Tibial artery (tissue), 4 donors: ENCODE measurements at places on chromosomes 12 and 14.

DNA sequence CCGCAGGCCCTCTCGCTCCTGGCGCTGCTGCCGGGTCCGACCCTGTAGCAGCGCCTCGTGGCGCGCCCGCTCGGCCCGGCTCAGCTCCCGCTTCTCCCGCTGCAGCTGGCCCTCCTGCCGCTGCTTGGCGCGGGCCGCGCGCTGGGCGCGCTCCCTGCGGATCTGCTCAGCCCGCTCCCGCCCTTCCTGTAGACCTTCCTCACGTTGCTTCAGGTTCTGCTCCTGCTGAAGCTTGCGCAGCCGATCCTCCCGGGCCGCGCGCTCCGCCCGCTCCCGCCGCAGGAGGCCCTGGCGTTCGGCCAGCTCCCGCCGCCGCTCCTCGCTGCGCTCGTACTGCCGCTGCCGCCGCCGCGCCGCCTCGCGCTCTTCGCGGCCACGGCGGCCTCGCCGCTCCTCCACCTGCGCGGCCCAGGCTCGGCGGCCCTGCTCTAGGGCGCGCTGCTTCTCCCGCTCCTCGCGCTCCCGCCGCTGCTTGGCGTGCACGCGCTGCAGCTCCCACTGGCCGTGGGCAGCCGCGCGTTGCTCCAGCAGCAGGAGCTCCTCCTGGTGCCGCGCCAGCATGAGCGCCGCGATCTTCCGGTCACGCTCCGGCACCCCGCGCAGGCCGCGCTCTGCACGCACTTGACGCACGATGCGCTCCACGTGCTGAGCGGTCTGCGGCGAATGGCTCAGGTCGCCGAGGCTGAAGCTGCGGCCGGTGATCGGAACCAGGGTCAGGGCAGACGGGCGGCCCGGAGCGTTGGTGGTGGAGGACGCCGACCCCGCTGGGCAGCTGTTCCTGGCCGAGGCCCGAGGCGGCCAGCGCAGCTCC, 2.4 kb downstream of the CCDC177 start:
- peaks cover 97% of the 10 kb centered on the region for H3K27me3 ChIP-seq
- H3K36me3 ChIP-seq, result no peaks in the 10 kb centered on the region
- DNase-seq, result no peak
- no peak overlapping the region for H3K27ac ChIP-seq
- peaks cover 40% of the 10 kb centered on the region for H3K4me1 ChIP-seq
- H3K4me3 ChIP-seq, result peak overlapping the region; percentile 41

GRCh38 chr12:93825931-93826555, 148.9 kb downstream of the CRADD start:
- H3K4me1 ChIP-seq, result peaks cover 42% of the 10 kb centered on the region
- no peak for DNase-seq
- no peaks in the 10 kb centered on the region for H3K36me3 ChIP-seq
- no peak overlapping the region for H3K4me3 ChIP-seq
- no peaks in the 10 kb centered on the region for H3K27me3 ChIP-seq

GRCh38 chr14:20696764-20697163, 8.2 kb downstream of the ANG start:
- H3K27ac ChIP-seq, result no peak overlapping the region
- peaks cover 56% of the 10 kb centered on the region for H3K36me3 ChIP-seq
- H3K4me1 ChIP-seq, result no peaks in the 10 kb centered on the region
- no peaks in the 10 kb centered on the region for H3K27me3 ChIP-seq

DNA sequence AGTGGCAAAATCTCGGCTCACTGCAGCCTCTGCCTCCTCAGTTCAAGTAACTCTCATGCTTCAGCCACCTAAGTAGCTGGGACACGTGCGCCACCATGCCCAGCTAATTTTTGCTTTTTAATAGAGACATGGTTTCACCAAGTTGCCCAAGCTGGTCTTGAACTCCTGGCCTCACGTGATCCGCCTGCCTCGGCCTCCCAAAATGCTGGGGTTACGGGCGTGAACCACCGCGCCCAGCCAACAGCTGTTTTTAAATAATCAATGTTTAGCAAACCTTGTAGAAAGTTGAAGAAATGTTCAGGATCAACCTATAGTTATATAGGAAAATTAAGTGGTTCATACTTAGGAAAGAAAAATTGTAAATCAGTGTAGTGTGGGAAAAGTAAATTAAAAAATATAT, 6.0 kb upstream of the HSP90AA1 start:
- no peak for DNase-seq
- H3K36me3 ChIP-seq, result no peaks in the 10 kb centered on the region
- no peaks in the 10 kb centered on the region for H3K4me1 ChIP-seq
- H3K27me3 ChIP-seq, result no peaks in the 10 kb centered on the region
- no peak overlapping the region for H3K4me3 ChIP-seq
- no peak overlapping the region for H3K27ac ChIP-seq

DNA sequence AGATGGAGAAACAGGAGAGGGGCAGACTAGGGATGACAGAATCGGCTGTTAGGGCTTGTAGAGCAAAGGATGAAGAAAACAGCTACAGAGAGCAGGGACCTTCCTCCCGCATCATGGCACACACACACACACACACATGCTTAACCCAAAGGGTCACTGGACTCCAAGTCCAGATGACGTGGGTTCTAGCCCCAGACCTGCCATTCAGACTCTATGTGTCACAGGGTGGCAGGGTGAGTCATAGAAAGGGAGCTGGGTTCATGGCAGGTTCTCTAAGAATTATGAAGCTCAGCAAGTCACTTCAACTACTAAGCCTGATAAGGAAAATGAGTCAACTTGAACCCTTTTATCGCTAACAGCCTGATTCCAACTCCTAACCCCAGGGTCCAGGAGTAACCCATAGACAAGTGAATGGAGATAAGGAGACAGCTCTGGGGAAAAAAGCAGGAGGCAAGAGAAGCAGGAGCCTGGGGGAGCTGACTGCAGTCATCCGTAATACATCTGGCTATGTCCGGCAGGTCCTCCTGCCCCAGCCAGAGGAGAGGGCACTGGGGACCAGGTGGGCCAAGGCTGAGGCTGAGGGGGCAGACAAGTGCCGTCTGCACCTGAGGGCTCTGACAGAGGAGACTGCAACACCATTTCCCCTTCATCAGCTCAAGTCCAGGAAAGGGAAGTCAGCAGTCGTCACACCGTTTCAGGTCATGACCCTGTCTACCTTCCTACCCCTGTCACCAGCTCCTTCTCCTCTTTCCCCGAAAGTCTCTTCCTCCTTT, 3.6 kb upstream of the TNFRSF1A start:
- H3K36me3 ChIP-seq, result no peaks in the 10 kb centered on the region
- DNase-seq, result peak; percentile 94

DNA sequence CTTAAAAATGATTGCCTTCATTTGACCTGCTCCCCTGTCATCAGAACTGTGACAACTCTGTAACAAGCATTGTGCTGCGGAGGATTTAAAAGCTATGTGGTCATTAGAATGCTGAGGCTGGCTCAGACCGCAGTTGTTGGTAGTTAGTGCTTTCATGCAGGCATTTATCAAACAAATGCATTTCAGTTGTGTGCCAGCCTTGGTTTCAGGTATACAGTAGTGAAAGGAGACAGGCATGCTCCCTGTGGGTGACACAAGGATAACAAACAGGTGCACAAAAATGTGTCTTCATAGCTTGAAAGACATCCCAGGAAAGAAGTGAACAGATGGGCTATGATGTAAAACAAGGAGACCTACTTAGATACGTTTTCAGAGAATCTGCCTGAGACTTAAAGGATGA, 60.6 kb downstream of the MARK3 start:
- H3K27me3 ChIP-seq, result no peaks in the 10 kb centered on the region
- H3K4me1 ChIP-seq, result no peaks in the 10 kb centered on the region
- DNase-seq, result no peak
- H3K4me3 ChIP-seq, result no peak overlapping the region
- no peak overlapping the region for H3K27ac ChIP-seq

- H3K36me3 ChIP-seq, result no peaks in the 10 kb centered on the region
- no peak for DNase-seq
- no peaks in the 10 kb centered on the region for H3K27me3 ChIP-seq
- no peak overlapping the region for H3K4me3 ChIP-seq
- no peak overlapping the region for H3K27ac ChIP-seq
Observed at GRCh38 chr12:10027311-10027710, 3.2 kb upstream of the CLEC9A start.

- peak overlapping the region; percentile 96 for H3K27ac ChIP-seq
- H3K27me3 ChIP-seq, result no peaks in the 10 kb centered on the region
- no peak overlapping the region for H3K4me3 ChIP-seq
- DNase-seq, result no peak
- no peaks in the 10 kb centered on the region for H3K4me1 ChIP-seq
- H3K36me3 ChIP-seq, result no peaks in the 10 kb centered on the region
Observed at GRCh38 chr14:73753124-73753886, 39.1 kb upstream of the PNMA1 start.

GRCh38 chr12:52693261-52693660, 10.1 kb downstream of the KRT77 start:
- H3K27me3 ChIP-seq, result peaks cover 67% of the 10 kb centered on the region
- no peaks in the 10 kb centered on the region for H3K36me3 ChIP-seq
- no peaks in the 10 kb centered on the region for H3K4me1 ChIP-seq
- H3K27ac ChIP-seq, result no peak overlapping the region
- DNase-seq, result no peak

- no peak overlapping the region for H3K27ac ChIP-seq
- no peaks in the 10 kb centered on the region for H3K36me3 ChIP-seq
- H3K4me1 ChIP-seq, result no peaks in the 10 kb centered on the region
Observed at GRCh38 chr14:31229638-31230572, 22.3 kb upstream of the HECTD1 start.

DNA sequence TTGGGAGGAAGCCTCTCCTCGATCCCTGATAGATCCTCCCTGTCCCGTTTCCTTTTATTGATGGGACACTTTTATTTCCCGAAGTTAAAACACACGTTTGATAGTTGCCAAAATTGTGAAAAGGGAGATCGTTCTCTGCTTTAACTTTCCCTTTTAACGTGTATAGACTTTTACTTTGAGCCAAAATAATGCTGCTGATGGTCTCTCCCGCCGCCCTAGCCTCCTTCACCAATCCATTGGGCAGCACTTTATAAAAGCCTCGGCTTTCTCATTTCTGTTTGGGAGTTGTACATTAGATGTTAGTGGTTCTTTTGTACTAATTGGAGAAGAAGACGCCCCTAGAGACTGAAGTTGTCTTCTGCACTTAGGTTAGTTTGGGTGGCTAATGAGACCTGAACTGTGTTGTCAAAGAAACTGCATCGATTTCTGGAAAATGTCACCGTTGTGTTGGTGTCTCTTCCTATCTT, 1.4 kb downstream of the TMTC2 start:
- H3K27me3 ChIP-seq, result no peaks in the 10 kb centered on the region
- H3K4me1 ChIP-seq, result no peaks in the 10 kb centered on the region
- no peak overlapping the region for H3K27ac ChIP-seq
- DNase-seq, result no peak

GRCh38 chr12:104692557-104693218, 235.9 kb downstream of the CHST11 start:
- no peak overlapping the region for H3K27ac ChIP-seq
- DNase-seq, result peak; percentile 12
- H3K4me1 ChIP-seq, result no peaks in the 10 kb centered on the region
- no peaks in the 10 kb centered on the region for H3K36me3 ChIP-seq
- H3K27me3 ChIP-seq, result no peaks in the 10 kb centered on the region

DNA sequence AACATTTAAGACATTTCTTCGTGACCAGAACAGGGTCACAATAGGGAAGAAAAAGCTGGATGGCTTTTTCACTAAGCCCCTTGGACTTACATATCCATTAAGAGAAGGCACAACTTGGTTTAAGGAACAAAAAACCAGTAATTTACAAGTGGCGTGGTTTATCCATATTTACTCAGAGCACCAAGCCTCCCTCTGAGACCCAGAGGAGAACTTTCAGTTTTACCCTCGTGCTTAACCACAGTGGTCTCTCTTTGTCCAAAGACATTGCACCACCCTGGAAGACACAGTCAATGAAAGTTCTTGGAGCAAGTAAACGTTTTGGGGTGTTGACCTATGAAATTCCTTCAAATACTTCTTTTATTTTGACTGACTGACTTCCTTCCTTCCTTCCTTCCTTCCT, 52.5 kb downstream of the SSPN start:
- no peaks in the 10 kb centered on the region for H3K36me3 ChIP-seq
- no peak overlapping the region for H3K27ac ChIP-seq
- no peaks in the 10 kb centered on the region for H3K4me1 ChIP-seq
- no peak overlapping the region for H3K4me3 ChIP-seq
- no peak for DNase-seq

DNA sequence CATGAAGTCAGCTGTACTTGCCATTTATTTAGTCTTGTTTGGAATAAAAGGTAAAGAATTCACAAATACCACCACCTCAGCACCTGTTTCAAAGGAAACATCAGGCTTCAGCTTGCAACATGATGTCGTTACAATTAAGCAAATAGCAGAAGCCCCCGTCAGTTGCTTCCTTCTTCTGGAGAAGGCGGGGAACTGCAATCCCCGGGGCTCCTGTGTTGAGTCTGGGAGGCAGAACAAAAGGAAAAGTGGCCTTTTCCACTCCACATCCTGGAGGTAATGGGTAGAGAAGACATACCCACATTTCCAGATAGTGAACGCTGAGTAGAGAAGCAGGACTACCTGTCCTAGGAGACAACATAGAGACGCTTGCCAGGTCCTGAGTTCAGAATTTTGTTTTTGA, 92.8 kb downstream of the DNAH10 start:
- H3K4me1 ChIP-seq, result no peaks in the 10 kb centered on the region
- H3K27me3 ChIP-seq, result no peaks in the 10 kb centered on the region
- DNase-seq, result no peak
- no peaks in the 10 kb centered on the region for H3K36me3 ChIP-seq

DNA sequence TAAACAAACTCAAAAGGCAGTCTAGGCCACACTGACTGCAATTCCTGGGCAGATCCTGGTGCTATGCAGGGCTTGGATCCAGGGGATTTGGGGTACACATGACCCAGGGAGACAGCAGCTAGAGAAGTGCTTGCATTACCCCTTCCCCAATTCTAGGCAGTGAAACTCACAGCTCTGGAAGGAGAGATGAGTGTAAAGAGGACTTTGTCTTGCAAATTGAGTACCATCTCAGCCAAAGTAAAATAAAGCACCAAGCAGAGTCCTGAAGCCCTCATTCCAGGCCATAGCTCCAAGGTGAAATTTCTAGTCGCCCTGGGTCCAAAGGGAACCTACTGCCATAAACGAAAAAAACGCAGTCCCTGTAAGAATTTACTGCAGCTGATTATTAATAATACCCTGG, 644.9 kb upstream of the FLRT2 start:
- H3K27me3 ChIP-seq, result no peaks in the 10 kb centered on the region
- H3K4me3 ChIP-seq, result no peak overlapping the region
- H3K27ac ChIP-seq, result no peak overlapping the region

- DNase-seq, result no peak
- H3K27ac ChIP-seq, result no peak within 1 kb of the TSS
- no peaks in the 10 kb centered on the region for H3K27me3 ChIP-seq
Observed at GRCh38 chr14:21057803-21058675, at the start of gene RNASE8. TSS of gene RNASE8 (plus strand) at chr14:21057822. CDS start at chr14:21057893, 71 bp downstream.

DNA sequence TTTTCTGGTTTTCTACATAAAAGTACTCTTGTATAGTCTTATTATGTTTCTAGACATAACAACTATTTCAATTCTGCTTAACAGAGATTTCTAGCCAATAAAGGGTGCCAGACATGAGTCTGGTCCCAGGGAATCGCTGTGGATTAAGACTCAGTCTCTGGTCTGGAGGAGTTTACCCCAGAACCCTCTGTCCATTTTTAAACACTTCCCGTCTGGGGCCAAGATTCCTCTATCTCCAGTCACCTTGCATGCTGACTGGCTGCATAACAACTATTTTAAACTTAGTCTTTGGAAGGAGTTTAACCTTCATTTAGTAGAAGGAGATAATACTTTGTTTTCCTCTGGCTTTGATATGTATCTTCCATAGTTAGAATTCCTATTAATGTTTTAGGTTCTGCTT, 163.1 kb upstream of the IFNG-AS1 start:
- peak overlapping the region; percentile 83 for H3K27ac ChIP-seq
- no peak overlapping the region for H3K4me3 ChIP-seq
- H3K27me3 ChIP-seq, result no peaks in the 10 kb centered on the region
- H3K4me1 ChIP-seq, result no peaks in the 10 kb centered on the region
